Endothelial cell (in vitro differentiated cells): ENCODE measurements at places on chromosomes 16 and 17. TPM values are rescaled to one million over a fixed set of nuclear protein-coding genes. Genes with fewer than 3 reads are reported as not detected.

The PLA2G10 gene
- total RNA-seq = 0.28 TPM

The STX4 gene
- total RNA-seq = 74.2 TPM

The COPZ2 gene
- not detected for total RNA-seq

The CSH2 gene
- total RNA-seq = not detected

The HIC1 gene
- total RNA-seq = 0.72 TPM

The SLC9A5 gene
- 17.2 TPM for total RNA-seq

- no peak overlapping the region for H3K27ac ChIP-seq
- peaks cover 15% of the 10 kb centered on the region for H3K4me1 ChIP-seq
- H3K4me3 ChIP-seq = no peak overlapping the region
- peaks cover 6% of the 10 kb centered on the region for H3K36me3 ChIP-seq
These were observed 36.1 kb downstream of the WNT3 start for GRCh38 chr17:46782250-46782953.

DNA sequence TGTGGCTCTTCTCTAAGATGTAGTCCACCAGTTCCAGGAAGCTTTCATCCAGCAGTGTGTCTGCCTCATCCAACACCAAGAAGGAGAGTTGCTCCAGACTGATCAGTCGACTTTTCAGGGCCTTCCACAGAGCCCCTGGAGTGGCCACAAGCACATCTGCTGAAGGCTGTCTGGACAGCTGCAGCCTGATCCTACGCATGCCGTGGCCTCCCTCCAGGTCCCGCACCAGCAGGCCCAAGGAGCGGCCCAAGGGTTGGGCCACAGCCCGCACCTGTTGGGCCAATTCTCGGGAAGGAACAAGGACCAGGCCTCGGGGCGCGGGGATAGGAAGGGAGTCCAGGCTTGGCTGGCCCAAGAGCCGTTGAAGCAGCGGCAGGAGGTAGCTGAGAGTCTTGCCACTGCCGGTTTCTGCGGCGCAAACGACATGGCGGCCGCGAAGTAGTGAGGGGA lies 729 bp downstream of the DDX28 start:
- no peaks in the 10 kb centered on the region for H3K36me3 ChIP-seq
- peak overlapping the region; percentile 100 for H3K4me3 ChIP-seq
- peak overlapping the region; percentile 57 for H3K27ac ChIP-seq
- DNase-seq = peak; percentile 17
- H3K4me1 ChIP-seq = peaks cover 14% of the 10 kb centered on the region
- H3K27me3 ChIP-seq = peaks cover 1% of the 10 kb centered on the region

DNA sequence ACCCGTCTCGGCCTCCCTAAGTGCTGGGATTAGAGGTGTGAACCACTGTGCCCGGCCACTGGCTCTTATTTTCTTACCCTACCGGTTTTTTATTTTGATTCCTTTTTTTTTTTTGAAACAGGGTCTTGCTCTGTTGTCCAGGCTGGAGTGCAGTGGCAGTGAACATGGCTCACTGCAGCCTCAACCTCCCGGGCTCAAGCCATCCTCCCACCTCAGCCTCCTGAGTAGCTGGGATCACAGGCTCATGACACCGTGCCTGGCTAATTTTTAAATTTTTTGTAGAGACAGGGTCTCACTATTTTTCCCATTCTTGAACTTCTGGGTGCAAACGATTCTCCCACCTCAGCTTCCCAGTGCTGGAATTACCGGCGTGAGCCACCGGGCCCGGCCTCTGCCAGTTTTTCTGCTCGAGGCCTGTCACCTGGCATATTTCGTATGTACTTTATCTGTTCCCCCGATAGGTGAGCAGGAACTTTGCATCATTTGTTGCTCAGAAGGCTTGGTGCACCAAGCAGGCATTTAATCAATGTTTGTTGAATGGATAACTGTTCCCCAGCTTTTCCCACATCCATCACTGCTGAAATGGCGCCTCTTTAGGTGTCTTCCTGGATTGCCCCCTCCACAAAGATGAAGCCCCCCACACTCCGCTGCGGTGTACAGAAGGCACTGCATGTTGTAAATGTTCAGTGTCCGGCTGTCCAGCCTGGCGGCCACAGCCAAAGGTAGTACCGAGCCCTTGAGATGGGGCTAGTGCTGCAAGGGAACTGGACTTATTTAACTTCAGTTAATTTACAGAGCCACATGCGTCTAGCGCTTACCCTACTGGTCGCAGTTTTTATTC lies 858 bp upstream of the TELO2 start:
- DNase-seq = no peak
- peak overlapping the region; percentile 88 for H3K27ac ChIP-seq
- peaks cover 12% of the 10 kb centered on the region for H3K4me1 ChIP-seq
- H3K36me3 ChIP-seq = no peaks in the 10 kb centered on the region
- H3K27me3 ChIP-seq = peaks cover 13% of the 10 kb centered on the region

DNA sequence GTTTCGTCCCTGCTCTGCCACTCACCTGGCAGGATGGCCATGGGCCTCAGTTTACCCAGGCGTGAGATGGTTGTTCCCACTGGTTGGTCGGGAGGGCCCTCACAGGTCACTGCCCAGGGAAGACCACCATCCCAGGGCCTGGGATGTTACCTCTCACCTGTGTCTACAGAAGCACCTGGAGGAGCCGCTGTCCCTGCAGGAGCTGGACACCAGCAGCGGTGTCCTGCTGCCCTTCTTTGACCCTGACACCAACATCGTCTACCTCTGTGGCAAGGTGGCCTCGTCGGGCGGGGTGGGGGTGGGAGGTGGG lies 4.1 kb downstream of the CORO1A start:
- H3K4me3 ChIP-seq = no peak overlapping the region
- H3K36me3 ChIP-seq = no peaks in the 10 kb centered on the region
- peaks cover 7% of the 10 kb centered on the region for H3K27me3 ChIP-seq
- H3K27ac ChIP-seq = no peak overlapping the region

GRCh38 chr17:13776027-13776551 lies 174.4 kb upstream of the HS3ST3A1 start:
- H3K4me1 ChIP-seq = no peaks in the 10 kb centered on the region
- no peak for DNase-seq
- H3K4me3 ChIP-seq = no peak overlapping the region
- H3K27me3 ChIP-seq = no peaks in the 10 kb centered on the region
- H3K36me3 ChIP-seq = no peaks in the 10 kb centered on the region

- DNase-seq = no peak
- no peaks in the 10 kb centered on the region for H3K36me3 ChIP-seq
- no peak overlapping the region for H3K4me3 ChIP-seq
- H3K27me3 ChIP-seq = peaks cover 3% of the 10 kb centered on the region
- H3K27ac ChIP-seq = no peak overlapping the region
- H3K4me1 ChIP-seq = peaks cover 3% of the 10 kb centered on the region
These were observed 191.8 kb downstream of the PRKCA start for GRCh38 chr17:66494023-66494803.

DNA sequence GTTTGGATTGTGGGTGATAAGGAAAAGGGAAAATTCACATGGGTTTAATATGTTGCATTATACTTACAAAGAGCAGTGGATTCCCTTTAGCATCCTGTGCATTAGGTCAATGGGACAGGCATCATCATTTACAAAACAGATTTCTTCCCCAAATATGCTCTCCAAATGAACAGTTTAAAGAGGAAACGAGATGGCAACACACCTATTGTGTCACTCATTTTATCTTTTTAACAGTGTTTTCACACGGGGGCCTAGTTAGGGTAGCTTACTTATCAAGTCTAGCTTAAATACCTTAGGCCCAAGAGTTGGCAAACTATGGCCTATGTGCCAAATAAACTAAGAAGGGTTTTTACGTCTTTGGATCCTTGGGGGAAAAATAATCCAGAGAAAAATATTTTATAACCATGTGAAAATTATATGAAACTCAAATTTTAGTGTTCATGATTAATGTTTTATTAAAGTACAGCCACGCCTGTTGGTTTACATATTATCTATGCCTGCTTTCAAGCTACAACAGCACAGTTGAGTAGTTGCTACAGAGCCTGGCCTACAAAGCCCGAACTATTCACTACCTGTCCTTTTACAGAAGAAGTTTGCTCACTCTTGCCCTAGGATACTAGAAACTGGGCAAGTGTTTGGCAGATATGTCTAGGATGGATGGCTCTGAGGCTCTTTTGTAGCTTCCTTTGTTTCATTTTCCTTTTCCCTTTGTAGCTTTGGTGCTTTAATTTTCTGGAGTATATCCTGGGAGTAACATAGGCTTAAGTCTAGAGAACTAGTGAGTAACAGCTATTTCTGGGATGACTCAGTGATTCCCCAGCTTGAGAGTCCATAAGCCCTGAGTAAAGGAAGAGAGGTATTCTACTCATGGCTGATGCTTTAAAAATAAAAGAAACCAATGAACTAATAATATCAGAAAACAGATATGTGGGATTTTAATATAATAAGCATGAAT lies 12.4 kb downstream of the NUP93 start:
- DNase-seq = no peak
- H3K27ac ChIP-seq = no peak overlapping the region
- peaks cover 2% of the 10 kb centered on the region for H3K27me3 ChIP-seq

- H3K4me3 ChIP-seq = peak overlapping the region; percentile 100
- H3K36me3 ChIP-seq = peaks cover 16% of the 10 kb centered on the region
- peaks cover 7% of the 10 kb centered on the region for H3K27me3 ChIP-seq
- H3K4me1 ChIP-seq = peaks cover 19% of the 10 kb centered on the region
- no peak for DNase-seq
These were observed 607 bp downstream of the KATNIP start for GRCh38 chr16:27550582-27550920.

- H3K27me3 ChIP-seq = no peaks in the 10 kb centered on the region
- DNase-seq = no peak
- no peak overlapping the region for H3K27ac ChIP-seq
- no peak overlapping the region for H3K4me3 ChIP-seq
- H3K4me1 ChIP-seq = no peaks in the 10 kb centered on the region
These were observed 11.6 kb downstream of the PALB2 start for GRCh38 chr16:23629516-23629915.

GRCh38 chr17:76968707-76969597 lies 100.7 kb downstream of the MGAT5B start:
- peaks cover 64% of the 10 kb centered on the region for H3K4me1 ChIP-seq
- peaks cover 6% of the 10 kb centered on the region for H3K36me3 ChIP-seq
- DNase-seq = peak; percentile 40
- peak overlapping the region; percentile 85 for H3K4me3 ChIP-seq
- no peak overlapping the region for H3K27ac ChIP-seq

GRCh38 chr16:48524348-48525200 lies 85.4 kb downstream of the N4BP1 start:
- H3K4me3 ChIP-seq = peak overlapping the region; percentile 37
- no peak overlapping the region for H3K27ac ChIP-seq
- no peak for DNase-seq
- H3K27me3 ChIP-seq = peaks cover 12% of the 10 kb centered on the region
- H3K36me3 ChIP-seq = no peaks in the 10 kb centered on the region
